ENCODE measurements at places on chromosomes 6 and 20.

DNA sequence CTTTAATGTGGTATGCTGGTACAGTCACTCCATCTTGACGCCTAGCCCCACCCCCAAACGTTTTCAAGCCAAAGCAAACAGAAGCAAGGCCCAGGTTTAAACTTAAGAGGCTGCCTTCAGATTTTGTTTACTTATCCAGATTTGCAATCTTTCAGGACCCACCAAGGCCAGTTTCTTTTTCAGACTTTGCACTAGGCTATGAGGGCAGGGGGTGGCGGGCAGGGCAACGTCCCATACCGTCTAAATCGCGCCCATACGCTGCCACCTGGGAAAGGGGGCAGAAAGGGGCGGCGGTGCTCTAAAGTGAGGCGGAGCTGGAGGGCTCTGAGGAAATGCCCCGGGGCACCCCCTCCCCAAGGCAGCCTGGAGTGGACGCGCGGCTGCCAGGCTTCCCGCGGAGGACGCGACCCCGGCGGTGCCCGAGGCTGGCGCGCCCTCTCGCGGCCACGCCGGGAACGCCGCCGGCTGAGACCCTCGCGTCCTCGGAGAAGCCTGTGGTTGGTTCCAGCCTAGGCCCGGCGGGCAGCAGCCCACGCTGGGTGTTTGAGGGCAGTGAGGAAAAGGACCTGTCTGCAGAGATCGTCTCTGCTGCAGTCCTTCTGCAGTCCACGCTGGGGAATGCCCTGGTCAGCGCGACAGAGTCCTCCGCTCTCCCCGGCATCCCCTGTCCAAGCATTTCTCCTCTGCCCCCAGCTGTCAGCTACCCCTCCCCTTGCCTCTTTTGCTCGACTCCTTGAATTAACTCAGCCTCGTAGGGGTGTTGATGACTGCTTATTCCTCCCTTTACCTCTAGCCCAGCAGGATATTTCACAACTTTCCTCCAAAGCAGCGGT is 129.2 kb upstream of the PRND start:
- no peak for DNase-seq

GRCh38 chr6:42049948-42050296 is 402 bp upstream of the TAF8 start:
- peak; percentile 47 for DNase-seq

DNA sequence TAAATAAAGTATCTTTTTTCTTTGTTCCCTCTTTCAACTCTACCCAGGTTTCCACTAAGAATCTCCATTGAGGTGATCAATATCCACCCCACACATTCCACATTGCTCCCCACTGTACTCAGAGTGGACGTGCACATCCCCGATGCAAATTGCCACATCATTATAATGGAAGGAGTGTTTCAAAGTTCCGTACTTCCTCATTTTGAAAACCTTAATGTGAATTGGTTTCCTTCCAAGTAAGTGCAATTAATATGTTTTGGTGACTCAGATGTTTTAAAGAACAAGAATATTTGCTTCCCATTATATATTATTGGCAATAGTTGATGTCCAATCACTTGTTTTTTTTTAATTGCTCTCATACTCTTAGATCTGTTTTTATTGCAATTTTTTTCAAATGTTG is 463.6 kb downstream of the HACE1 start:
- no peak for DNase-seq

- DNase-seq, result peak; percentile 81
These were observed 110.4 kb upstream of the ARMC2 start for GRCh38 chr6:108737594-108738546.

- no peak for DNase-seq
These were observed 132.1 kb upstream of the ZNF184 start for GRCh38 chr6:27604986-27605385.

DNA sequence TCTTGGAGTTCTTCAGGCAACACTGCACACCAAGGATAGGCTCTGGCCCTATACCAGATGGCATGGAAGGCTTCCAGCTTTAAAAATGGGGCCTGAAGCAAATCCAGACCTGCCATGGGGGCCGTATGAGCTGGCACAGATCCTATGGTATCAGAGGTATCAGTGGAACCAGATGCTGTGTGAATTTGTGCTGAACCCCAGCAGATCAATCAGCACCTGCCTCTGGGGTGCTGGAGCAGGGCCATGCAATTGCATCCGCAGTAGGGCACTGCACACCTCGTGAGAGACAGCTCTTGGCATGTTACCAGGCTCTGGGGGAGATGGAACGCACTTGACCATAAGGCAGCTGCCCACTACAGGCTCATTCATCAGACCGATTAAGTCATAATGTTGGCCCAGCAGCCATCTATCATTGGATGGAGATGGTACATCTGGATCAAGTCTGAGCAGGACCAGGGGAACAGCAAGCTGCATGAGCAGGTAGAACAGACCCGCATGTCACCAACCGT is 221.5 kb downstream of the MYLK4 start:
- DNase-seq, result no peak

- DNase-seq, result no peak
These were observed 21.3 kb downstream of the PLCB1 start for GRCh38 chr20:8153281-8153908.

DNA sequence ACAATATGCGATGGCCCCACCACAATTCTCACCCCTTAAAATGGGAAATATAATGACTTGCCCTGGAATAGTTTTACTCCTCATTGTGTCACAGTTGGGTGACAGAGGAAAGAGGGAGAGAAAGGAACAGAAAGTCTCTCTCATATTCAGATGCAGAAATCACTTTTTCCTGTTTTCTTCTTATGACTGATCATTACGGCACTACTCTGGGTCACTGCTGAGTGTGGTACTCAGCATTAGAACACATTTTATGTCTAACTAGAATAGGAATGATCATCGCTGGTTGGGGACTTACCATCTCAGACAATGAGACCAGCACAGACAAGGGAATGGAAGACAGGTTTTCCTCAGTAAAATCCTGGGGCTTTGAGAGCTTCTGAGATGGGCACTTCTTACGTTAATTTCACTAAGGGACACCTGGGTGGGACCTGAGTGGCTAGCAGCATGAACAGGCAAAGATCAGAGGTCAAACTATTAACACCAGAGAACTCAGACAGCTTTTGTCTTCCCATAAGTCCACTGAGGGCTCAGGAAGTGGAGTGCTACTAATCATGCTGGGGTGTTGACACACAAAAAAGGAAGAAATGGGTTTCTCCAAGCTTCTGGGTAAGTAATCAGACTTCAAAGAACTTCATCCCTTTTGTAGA is 54.9 kb upstream of the ARHGAP18 start:
- DNase-seq, result no peak

GRCh38 chr6:109290143-109290931 is 91.9 kb downstream of the CD164 start:
- no peak for DNase-seq

DNA sequence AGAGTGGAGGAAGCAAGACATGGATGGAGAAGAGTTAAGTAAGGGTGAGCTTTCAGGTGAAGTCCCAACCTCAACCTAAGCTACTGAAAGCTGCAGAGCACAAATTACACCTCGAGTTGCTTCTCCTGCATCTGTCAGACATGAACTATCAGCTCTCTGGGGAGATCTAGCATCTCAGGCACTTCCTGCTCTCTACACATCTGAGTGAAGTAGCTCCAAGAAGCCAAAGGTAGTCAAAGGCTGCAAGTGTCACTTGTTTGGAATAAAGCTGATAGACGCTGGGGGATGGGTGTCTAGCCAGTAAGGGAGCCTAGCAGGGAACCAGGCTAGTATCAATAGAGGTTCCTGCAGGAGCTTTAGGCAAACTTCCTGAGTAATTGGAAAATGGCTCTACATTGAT is 228.0 kb downstream of the PLCB1 start:
- no peak for DNase-seq

DNA sequence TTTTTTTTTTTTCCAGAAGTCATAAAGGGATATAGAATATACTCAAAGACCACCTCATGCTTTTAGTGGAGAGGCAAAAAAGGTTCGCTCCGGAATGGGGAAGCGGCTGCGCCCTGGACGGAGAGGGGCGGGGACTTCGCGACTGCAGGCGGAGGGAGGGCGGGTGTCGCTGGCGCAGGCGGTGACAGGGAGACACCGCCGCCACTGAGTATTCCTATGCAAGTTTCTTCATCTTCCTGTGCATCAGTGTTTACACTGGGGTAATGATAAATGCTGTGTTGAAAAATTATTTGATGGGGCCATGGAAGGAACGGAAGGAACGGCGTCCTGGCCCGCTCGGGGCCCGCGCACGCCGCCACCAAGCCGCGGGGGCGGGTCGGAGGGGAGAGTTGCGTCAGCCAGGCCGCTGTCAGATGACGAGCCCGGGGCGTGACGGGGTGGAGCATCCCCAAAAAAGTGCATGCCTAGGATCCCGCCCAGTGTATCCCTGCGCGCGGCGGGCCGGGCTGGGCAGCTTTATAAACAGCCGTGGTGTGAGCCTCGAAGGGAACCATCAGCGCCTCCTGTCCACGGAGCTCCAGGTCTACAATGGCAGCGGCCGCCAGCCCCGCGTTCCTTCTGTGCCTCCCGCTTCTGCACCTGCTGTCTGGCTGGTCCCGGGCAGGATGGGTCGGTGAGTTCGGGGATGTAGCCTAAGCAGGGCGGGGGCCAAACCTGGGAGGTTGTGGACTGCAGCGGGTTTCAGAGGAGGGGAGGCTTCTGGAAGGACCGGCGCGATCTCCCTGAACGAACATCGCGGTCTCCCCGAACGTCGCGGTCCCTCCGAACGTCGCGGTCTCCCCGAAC is at the start of gene ULBP1:
TSS of gene ULBP1 (plus strand) at position 482 of the 846 bp plus-strand sequence. CDS start at position 589, 107 bp downstream.
- peak; percentile 91 for DNase-seq

DNA sequence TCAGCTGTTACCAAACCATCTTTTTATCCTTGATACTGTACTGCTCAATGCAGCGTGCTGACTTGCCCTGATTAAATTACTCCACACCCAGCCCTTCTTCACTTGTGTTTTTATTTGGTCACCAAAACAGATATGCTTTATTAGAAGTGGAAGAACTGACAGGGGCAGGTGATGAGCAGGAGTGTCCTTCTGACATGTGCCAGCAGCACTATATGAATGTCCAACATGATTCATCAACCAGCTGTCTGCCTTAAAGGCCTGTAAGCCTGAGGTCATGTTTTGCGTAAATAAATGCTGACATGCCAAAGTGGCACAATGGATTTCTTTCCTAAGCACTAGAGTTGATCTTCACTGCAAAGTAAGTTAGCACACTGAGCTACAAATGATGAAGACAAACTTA is 15.4 kb downstream of the POPDC3 start:
- DNase-seq, result no peak

GRCh38 chr6:15682965-15683822 is 20.4 kb upstream of the DTNBP1 start:
- DNase-seq, result no peak
